ENCODE measurements at places on chromosomes 1 and 21.

DNA sequence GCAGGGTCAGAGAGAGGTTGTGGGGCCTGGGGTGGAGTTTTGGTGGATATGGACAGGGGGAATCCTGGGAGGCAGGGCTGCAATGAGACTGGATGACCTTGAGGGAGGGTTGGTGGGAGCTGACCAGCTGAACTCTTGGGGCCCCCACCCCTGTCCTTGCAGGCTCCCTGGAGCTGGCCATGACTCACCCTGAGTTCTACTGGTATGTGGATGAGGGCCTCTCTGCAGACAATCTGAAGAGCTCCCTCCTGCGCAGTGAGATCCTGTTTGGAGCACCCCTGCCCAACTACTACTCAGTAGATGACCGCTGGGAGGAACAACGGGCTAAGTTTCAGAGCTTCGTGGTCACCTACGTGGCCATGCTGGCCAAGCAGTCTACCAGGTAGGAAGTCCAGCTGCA, 23.6 kb downstream of the DISP3 start:
- no peak for DNase-seq

DNA sequence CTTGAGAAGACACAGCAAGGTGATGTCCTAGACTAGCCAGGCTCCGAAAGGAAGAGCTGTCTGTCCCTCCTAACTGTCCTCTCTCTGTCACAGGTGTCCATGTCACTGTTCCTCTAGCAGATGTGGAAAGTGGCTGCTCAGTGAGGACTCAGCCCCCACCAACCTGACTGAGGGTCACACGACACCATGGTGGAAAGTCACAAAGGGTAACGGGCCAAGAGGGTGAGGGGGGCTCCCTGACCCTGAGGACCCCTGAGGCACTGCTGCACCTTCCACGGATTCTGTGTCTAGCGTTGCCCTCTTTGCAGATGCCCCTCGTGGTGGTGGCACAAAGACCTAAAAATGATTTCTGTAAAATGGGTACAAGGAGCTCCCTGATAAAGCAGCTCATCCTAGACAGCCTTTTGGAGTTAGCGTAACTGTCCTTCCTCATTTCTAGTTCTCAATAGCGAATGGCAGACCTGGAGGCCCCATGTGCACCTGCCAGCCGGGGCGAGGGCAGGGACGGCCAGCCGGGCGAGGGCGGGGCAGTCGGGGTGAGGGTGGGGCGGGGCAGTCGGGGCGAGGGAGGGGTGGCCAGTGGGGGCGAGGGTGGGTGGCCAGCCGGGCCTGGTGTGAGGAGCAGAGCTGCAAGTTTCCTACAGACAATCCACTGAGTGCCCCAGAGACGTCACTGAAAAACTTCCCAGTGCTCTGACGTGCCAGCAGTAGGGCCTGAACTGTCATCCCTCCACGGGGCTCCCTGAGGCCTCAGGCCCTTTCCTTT, 23.4 kb downstream of the POFUT2 start:
- no peak for DNase-seq

GRCh38 chr1:59415881-59416280, 119.0 kb downstream of the FGGY start:
- DNase-seq, result no peak

GRCh38 chr1:109091078-109091838, 694 bp downstream of the TMEM167B start:
- DNase-seq, result no peak

- DNase-seq, result no peak
Observed at GRCh38 chr1:108043707-108044106, 78.7 kb upstream of the VAV3 start.

- DNase-seq, result no peak
Observed at GRCh38 chr21:29394051-29394450, 95.3 kb downstream of the BACH1 start.

- no peak for DNase-seq
Observed at GRCh38 chr1:94335950-94336349, 82.2 kb upstream of the ABCD3 start.

DNA sequence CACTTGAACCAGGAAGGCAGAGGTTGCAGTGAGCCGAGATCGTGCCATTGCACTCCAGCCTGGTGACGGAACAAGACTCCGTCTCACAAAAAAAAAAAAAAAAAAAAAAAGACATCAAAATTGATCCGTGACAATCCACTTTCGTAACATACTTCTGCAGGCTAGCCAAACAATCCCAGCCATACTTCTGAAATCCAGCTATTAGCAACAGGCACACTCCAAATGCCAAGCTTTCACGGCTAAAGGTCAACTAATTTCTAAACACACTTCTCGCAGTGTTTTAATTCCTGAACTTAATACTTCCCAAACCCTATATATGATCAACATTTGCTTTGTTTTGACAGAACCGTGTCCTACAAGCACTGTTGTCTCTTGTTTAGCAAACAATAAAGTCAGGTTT, 411.3 kb upstream of the RUNX1 start:
- no peak for DNase-seq

DNA sequence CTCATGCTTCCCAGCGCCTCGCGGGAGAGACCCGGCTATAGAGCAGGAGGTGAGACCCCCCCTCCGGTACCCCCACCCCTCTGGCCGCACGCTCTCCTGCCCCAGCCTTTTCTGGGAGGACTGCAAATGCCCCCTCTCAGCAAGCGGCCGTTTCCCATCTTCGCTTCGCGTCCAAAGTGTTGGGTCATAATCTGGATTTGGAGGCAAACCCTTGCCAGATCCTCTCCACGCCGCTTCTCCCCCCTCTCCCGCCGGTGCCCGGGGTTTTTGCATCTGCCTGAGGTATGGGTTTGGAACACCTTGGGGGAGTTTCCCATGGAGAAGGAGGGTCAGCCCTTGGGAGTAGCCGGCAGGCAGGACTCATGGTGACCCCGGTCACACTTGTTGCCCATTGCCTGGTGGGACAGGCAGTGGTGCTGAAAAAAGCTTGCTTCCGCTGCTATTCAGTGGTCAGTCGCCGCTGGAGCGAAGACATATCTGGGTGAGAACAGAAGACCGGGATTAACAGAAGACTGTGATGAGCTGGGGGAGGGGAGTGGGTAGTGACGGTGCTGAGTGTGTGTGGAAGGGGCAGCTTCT, 935 bp downstream of the KCNK2 start:
- DNase-seq, result no peak

- no peak for DNase-seq
Observed at GRCh38 chr1:29473161-29473855, 237.0 kb downstream of the PTPRU start.

DNA sequence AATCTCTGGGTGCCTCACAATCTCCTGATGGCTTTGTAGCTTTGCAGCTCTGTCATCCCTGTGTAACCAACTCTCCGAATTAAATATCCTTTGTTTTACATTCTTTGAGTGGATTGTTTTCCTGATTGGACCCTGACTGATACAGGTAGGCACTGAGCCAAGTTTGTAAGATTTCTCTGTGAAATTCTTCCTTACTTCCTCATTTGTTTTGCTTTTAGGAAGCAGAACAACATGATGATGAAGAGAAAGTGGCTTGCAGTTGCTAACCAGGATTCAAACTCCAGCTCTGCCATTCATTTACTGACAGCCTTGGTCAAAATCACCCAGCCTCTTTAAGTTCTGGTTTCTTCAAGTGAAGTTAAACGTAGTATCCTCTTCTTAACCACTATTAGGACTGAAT, 452.3 kb downstream of the OMA1 start:
- no peak for DNase-seq

- no peak for DNase-seq
Observed at GRCh38 chr1:87549738-87550137, 221.1 kb downstream of the LMO4 start.

- DNase-seq, result no peak
Observed at GRCh38 chr1:226607268-226607660, 58.7 kb downstream of the STUM start.

DNA sequence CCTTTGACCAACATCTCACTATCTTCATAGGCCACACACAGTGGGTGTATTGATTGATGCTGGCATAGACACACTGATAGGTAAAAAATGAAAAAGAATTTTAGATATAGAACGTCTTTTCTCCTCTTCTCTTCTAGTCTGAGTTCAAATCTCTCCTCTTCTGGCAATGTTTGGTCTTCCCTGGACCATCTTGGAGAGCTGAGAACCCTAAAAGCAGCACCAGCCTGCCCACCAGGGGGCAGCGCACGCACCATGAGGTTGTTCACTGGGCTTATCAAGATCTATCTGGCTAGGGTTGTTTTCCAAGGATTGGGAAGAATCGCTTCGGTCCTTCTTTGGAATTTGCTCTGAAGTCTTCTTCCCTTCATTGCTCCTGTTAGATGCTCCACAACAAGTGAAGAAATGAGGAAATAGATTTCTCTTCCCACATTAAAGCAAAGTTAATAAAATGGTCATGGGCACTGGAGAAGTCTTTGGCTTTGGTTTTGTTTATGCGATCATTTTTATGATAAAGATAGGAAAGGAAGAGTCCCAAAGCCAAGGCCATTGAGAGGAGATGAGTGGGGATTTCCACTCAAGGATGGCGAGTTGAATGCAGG, 104.0 kb upstream of the OLIG2 start:
- DNase-seq, result no peak

GRCh38 chr1:9086045-9086444, 16.6 kb upstream of the SLC2A5 start:
- no peak for DNase-seq

DNA sequence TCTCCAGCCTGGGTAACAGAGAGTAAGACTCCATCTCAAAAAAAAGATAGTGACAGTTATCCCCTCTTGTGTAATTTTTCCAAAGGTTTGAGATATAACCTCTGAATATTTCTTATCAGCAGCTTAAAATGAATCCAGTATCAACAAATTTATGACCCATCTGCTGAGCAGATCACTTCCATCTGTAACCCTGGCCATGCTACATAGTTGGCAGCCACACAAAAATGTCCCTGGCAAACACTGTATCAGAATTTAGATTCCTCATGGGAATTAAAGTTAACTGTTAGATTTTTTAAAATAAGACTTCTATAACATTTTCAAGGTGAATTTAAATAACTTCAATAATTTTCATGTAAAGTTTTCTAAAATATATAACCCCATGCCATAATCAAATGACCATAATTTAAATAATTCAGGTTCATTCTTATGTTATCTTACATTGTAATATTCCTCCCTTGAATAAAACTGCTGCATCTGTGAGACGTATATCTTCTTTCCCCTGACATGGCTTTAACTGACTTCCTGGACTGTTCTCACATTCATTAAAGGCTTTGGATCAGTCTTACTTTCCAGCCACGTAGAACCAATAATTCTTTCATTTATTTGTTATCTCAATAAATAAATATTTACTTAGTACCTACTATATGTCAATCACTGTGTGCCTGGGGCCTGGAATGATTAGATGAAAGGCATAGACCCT, 5.3 kb upstream of the PRPF38B start:
- DNase-seq, result no peak

- DNase-seq, result no peak
Observed at GRCh38 chr1:26289158-26290059, 9.5 kb downstream of the SH3BGRL3 start.

GRCh38 chr1:173354937-173355280, 122.2 kb upstream of the PRDX6 start:
- DNase-seq, result no peak

- no peak for DNase-seq
Observed at GRCh38 chr1:51607681-51608095, 9.2 kb upstream of the OSBPL9 start.

DNA sequence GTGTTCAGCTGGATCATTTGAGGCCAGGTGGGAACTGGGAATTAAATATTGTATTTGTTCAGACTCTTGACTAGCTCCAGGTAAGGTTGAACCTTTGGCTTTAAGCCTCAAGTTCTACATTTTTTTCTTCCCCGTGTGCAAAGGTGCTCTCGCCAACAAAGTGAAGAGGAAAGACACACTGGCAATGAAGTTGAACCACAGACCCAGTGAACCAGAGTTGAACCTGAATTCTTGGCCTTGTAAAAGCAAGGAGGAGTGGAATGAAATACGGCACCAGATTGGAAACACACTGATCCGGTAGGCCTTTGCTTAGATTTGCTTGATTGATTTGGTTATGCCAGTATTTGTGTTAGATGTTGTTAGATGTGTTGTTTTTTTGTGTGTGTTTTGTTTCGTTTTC, 25.5 kb upstream of the RCC1 start:
- no peak for DNase-seq

DNA sequence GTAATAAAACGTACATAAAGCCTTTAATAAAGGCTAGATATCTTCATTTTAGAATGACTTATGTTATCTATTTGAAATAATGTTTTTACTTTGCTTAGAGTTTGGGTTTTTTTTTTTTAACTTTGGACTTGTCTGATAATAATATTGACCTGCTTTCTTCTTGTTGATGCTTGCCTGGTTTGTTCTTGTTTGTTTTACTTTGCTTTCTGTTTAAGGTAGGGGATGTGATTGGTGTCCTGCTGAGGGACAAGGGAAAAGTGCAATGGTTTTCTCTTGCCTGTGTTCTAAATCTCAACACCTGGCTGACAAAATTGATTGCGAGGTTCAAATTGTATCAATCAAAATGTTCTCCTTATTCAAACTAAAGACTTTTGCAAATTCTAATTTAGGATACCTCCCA, 2.2 kb upstream of the FH start:
- no peak for DNase-seq

- DNase-seq, result no peak
Observed at GRCh38 chr1:44798481-44799365, 1.5 kb upstream of the PLK3 start.

DNA sequence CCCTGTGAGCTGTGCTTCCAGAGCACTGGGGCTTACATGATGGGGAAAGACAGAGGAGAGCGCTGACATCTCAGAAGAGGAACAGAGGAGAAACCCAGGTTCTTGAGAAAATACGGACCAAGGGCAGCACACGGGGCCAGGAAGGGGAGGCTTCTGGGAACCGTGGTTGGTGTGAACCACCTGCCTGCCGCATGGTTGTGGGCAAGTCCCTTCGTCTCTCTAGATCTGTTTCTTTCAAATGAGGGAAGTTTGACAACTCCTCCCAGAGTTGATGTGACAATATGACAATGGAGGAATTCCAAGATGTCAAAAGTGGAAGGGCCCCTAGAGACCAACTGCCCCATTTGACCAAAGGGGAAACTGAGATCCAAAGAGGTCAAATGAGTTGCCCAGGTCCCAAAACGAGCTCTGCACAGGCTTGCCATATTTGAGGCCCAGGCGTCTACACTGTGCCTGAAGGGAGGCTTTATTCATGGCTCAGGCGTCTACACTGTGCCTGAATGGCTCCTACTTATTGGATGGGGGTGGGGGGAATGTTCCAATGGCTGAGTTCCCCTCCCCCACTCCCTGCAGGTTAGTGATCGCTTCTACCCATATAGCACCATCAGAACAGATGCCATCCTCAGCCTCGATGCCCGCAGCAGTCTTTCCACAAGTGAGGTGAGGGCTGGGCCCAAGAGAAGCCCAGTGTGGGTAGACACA, 11.2 kb downstream of the EXTL1 start:
- no peak for DNase-seq

- no peak for DNase-seq
Observed at GRCh38 chr21:32457360-32457840, 44.9 kb downstream of the EVA1C start.

DNA sequence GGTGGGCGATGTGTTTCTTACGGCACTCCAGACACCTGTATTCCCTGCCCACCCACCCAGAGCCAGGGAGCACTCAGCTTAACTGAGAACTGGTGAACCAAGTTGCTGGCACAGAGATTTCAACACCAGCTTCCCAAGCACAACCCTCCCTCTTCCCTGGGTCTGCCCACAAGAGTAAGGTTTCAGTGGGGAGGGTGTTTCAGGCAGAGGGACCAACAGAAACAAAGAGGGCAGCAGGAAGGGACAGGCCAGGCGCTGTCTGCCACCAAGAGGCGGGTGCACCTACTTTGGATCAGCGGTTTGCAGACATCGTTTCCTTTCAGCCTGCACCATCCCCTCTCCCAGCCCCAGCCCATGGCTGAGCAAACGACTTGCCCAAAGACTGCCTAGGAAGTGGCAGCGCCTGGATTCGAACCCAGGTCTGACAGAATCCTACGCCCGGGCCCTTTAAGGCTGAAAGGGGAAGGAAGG, 21.9 kb upstream of the ALDH4A1 start:
- DNase-seq, result no peak

- no peak for DNase-seq
Observed at GRCh38 chr21:17370916-17371315, 141.9 kb upstream of the CXADR start.
